ENCODE measurements at places on chromosomes 6 and 20.

- DNase-seq: no peak
Observed at GRCh38 chr6:43929511-43929910, 159.5 kb downstream of the VEGFA start.

GRCh38 chr6:65707126-65707826, at the start of gene EYS:
EYS (minus strand) TSS chr6:65707226; CDS start chr6:65495410, 211,816 bp downstream.
- DNase-seq: peak; percentile 97

DNA sequence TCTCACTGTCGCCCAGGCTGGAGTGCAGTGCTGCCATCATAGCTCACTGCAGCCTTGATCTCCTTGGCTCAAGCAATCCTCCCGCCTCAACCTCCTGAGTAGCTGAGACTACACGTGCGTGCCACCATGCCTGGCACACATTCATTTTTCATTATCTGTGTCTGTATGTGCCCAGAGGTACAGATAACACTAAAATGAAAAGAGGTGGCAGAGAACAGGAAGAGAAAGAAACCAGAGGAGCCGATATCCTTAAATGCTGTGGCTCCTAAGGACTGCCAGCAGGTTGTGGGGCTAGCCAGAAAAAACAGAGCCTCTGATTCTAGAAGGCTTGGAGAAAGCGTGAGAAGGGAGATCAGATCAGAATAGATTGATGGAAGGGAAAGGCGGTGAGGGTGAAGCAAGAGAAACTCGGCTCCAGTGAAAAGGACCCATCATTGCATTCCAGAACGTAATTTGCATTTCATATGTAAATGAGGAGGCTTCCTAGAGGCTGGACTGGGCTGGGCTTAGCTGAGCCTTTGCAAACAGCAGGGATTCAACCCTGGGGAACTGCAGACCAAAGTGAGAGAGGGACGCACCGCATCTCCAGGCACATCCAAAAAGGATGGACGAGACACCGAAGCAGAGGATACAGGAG, 64.2 kb downstream of the GCNT2 start:
- DNase-seq: no peak

- DNase-seq: no peak
Observed at GRCh38 chr20:49252556-49253350, 25.1 kb downstream of the ZNFX1 start.

- no peak for DNase-seq
Observed at GRCh38 chr6:87690441-87690840, 11.6 kb downstream of the AKIRIN2 start.

GRCh38 chr6:109768485-109768884, 77.4 kb downstream of the FIG4 start:
- no peak for DNase-seq

DNA sequence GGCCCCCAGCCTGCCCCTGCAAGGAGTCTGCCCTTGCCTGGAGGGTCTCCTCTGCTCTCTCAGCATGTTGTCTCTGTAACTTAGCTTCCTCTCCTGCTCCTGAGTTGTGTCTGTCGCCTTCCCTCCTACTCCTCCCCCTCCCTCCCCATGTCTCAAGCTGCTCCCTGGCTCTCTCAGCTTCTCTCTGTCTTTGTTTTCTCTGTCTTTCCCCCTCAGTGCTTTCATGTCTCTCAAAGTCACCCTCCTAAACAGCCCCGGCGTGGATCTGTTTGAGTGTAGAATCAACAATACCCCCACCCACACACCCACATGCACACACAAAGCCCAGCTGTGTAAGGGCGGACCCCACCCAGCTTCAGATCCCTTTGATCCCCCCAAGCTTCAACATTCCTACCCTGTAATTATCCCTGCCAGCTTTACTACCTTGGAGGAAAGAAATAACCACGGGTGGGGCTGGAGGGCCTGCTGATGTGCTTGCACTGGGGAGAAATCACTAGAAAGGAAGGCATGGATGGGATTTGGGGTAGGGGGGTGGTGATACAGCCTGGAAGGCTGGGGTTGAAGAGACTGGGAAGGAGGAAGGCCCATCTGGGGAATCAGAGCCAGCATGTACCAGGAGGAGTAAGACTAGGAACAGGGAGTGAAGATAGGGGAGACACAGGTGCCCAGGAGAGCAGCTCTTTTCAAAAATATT, 1.0 kb upstream of the LY6G6D start:
- DNase-seq: no peak

GRCh38 chr6:36076178-36077063, 48.8 kb downstream of the MAPK14 start:
- no peak for DNase-seq

DNA sequence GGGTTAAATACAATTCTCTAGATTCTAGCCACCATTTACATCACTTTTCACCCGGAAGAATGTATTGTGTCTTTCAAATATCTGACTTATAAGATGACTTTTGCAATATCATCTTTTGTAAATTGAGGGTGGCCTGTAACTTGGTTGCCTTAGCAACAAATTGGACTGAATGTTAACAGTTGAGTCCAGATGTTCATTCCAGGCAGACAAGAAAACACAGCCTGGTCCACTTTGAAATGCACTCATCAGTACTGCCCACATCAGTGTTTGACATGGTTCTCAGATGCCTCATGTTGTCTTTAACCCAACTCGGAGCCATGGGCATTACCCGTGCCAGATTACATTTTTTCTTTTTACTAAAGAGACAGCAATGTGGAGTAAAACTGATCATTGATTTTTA, 781.6 kb upstream of the CHD6 start:
- no peak for DNase-seq

- no peak for DNase-seq
Observed at GRCh38 chr6:105780146-105780860, 305.8 kb upstream of the PRDM1 start.

DNA sequence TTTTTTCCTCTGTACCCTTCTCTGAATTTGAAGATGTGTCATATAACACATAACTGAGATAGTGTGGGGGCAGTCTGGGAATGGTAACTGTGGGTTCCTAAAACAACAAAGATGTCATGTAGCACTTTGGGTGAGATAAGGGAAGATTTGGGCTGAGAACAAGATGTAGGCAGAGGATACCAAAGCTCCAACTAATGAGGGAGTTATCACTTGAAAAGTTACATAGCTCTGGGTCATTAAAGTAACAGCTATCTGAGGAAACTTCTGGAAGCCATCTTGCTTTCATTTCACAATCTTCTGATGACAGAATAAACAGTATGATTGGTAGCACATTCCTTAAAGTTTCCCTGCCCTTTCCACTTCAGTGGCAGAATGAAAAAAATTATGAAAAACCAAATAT, 255.4 kb downstream of the TBX18 start:
- DNase-seq: no peak

DNA sequence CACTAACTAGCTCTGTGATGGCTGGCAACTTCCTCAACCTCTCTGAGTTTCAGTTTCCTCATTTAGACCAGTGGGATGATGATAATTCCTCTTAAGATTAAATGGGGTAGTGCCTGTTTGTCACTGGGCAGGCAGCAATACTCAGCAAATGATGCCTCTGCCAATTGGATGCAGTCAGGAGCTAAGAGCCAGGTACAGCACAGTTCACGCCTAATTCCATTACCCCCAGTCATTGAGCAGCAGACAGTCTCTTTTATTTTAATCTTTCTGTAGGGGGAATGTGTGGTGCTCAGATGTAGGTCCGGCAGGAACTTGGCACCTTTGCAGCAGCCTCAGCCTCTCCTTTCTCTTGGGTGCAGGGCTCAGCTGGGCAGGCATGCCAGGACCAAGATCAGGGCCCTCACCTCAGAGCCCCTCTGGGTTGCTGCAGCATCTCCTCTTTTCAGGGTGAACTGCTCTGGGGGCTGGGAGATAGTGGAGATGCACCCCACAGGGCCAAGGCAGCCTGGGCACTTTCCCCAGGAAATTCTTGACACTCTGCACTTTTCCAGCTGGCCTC, 243.8 kb downstream of the LRFN2 start:
- no peak for DNase-seq

DNA sequence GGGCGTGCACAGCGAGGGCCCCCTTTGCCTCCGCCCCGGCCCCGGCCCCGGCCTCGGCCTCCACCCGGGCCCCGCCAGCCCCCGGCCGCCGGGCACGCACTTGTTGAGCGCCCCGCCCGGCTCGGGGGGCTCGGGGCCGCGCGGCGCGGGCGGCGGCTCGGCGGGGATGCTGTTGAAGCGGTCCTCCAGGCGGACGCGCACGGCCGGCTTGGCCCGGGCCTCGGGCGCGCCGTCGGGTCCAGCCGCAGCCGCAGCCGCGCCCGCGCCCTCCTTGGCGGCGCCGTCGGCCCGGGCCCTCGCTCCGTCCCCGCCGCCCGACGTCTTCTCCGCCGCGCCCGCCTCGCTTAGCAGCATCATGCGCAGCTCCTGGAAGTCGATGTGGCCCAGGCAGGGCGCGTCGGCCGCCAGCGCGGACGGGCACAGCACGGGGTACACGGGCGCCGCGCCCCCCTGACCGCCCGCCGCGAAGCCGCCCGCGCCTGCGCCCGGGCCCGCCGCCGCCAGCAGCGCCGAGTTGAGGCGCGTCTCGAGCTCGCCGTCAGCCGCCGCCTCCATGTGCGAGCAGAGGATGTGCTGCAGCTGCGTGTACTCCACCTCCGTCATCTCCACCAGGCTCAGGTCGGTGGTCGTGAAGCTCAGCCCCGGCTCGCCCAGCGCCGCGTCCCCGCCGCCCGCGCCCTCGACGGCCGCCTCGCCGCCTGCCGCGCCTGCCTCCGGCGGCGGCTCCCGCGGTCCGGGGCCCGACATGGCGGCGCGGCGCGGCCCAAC, 514 bp downstream of the TCFL5 start:
- no peak for DNase-seq

Data from NCI-H1694 treated with DMSO at 0.1 percent for 48 hours (cell line).